Activated naive CD8-positive, alpha-beta T cell treated with anti-CD3 and anti-CD28 coated beads, Interleukin-2, amount 10 ng/mL, durations not matched to agents 7 days and 5 days (primary cell): ENCODE measurements at places on chromosomes 3 and 15.

- no peak for DNase-seq
Observed at GRCh38 chr3:32359766-32360492, 31.7 kb upstream of the CMTM7 start.

- no peak for DNase-seq
Observed at GRCh38 chr15:55253580-55253979, 36.0 kb downstream of the RAB27A start.

DNA sequence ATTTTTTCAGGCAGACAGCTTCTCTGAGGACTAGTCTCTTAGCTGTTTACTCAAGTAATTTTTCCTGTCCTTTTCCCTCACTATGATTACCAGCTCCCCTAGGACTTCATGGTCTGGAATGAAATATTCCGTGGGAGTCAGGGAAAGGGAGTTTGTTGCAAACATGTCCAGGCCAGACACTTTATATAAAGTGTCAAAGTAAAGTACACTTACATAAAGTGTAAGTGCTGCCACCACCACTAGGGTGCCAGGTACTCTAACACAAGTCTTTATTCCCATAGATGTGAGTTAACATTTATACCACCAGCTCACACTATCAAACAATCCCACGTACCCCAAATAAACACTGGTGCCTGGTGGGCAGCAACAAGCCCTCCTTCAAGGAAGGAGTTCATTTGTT lies 179.8 kb downstream of the SNRPN start:
- no peak for DNase-seq

DNA sequence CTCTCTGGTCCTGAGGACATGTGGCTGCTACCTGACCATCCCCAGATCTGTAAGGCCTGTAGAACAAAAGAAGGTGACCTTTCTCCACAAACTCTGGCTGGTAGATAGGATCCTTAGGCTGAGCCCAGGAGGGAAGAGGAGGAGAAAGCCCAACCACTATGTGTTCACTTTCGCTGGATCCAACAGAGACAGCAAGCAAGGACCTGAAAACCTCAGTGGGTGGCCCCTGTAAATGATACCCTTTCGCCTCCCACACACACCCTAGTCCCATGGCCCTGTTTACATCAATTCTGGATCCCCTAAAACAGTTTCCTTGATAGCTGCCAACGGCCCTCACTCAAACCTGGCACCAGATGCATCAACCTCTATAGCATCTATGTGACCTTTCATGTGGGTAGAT lies 22.4 kb downstream of the CCDC12 start:
- no peak for DNase-seq
